Fibroblast of skin of right quadriceps (primary cell): ENCODE measurements at places on chromosomes 5 and 9.

- peak; percentile 48 for DNase-seq
Observed at GRCh38 chr9:128218518-128219389, 15.6 kb downstream of the DNM1 start.

DNA sequence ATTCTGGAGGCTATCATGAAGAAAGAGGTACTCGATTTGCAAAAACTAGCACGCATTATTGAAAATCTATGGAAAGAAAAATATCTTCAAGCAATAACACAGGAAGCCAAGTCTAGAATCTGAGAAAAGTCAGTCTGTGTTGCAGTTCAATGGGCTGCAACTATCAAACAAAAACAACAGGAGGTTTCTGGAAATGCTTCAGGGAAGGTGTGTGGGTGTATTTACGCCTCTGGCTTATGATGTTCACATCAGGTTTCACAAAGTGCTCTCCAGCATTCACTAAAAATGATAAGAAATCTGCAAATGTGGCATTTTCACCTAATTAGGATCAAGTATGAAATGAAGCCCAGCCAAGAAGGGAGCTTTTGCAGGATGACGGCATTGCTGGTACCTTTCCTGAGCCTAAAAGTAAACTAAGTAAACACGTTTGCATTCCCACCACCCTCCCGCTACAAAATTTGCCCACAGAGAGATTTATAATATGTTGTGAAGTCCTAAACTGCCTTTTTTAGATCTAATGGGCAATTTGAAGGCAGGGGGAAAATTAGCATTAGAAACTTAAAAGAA, 146.4 kb downstream of the GABRB2 start:
- DNase-seq: no peak

DNA sequence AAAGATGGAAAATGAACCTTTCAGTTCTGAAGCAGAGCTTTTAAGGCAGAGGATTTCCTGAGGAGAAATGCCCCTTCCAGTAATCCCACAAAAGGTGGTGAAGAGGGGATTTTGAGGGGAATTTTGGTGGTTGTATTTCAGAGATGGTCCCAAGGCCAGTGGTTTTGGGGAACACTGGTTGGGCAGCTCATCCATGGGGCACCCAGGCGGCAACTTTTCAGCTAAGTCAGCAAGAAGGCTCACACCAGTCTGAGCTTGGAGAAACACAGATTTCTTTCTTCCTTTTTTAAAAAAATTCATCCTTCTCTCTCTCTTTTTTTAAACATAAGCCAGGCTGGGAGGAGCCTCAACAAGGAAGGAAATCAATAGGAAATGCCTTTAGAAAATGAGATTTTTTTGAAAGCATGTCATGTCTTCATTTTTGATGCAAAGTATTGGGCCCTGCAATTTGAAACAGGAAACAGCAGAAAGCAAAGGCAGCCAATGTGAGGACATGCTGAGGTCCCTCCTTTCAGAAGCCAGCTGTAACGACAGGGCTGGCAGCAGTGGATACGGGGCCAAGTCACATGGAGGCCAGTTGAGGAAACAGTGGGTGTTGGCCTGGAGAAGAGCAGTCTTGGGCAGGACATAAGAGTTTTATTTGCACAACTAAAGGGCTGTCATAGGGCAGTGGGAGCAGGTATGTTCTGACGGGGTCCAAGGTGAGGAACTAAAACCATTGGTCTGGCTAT, 155.3 kb upstream of the KLF4 start:
- DNase-seq: no peak

GRCh38 chr5:131193106-131193505, 22.4 kb downstream of the LYRM7 start:
- DNase-seq: peak; percentile 9

- no peak for DNase-seq
Observed at GRCh38 chr9:122346478-122347347, 24.1 kb upstream of the PTGS1 start.

- no peak for DNase-seq
Observed at GRCh38 chr5:5309645-5310044, 112.8 kb upstream of the ICE1 start.

GRCh38 chr5:72451741-72452505, 55.3 kb downstream of the ZNF366 start:
- peak; percentile 91 for DNase-seq

DNA sequence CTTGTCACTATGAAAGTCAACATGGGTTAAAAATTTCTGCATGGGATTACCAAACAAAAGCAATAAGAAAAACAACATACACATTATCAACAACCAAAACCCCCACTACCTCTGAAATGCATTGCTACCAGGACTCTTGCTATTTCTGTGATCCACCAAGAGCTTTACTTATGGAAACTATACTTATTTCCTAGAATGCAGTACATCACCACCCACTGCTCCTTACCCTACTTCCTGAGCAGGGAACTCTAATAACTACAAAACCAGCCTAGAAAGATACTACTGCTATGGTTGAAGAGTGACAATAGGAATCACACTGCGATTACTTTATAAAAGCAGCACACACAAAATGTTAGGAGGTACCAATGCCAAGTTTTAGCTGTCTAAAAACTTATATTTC, 22.2 kb downstream of the LURAP1L start:
- no peak for DNase-seq
